ENCODE measurements at places on chromosomes 5 and 9. TPM values are rescaled to one million over a fixed set of nuclear protein-coding genes. Genes with fewer than 3 reads are reported as not detected.

Gene ERCC8
- 12.6 TPM for total RNA-seq

Gene ZFP37
- 3.0 TPM for total RNA-seq

Gene DRD1
- total RNA-seq, result 1.2 TPM

Gene FOXD4
- 0.13 TPM for total RNA-seq

Gene PRRX2
- total RNA-seq, result 17.9 TPM

Gene PAXX
- 8.0 TPM for total RNA-seq

Gene CCDC192
- not detected for total RNA-seq

Gene CYLC2
- total RNA-seq, result not detected

Gene SH3TC2
- 2.4 TPM for total RNA-seq

All from smooth muscle cell of the pulmonary artery (primary cell).